ENCODE measurements at places on chromosomes 1 and 21.

DNA sequence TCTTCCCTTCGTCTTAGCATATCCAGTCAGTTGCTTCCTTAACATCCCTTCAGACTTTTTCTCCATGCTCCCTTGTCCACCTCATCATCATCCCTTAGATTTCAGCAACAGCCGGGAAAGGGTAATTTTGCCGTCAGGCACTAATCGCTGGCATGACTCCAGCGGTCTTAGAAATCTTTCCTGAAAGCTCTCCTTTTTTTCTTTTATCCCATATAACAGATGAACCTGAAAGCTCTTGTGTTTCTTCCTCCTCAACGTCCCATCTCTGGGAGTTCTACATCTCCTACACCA is 10.4 kb upstream of the BOLA1 start:
- no peak for DNase-seq

GRCh38 chr1:175548774-175549173 is 194.6 kb downstream of the TNR start:
- no peak for DNase-seq

GRCh38 chr1:17027900-17028299 is 16.2 kb upstream of the ATP13A2 start:
- no peak for DNase-seq

DNA sequence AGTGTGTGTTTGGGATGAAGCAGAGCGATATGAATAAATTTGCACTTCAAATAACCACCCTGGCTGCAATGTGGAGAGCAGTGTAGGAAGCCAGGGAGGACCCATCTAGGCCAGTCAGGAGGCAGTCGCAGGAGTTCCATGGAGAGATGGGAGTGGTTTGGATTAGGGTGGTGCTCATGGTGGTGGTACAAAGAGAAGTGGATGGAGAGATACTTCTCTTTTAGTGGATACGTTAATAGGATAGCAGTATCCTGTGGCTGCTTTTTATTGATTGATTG is 58.2 kb downstream of the MAN1C1 start:
- DNase-seq: no peak

GRCh38 chr1:28494737-28495136 is 11.1 kb upstream of the RCC1 start:
- DNase-seq: peak; percentile 25

GRCh38 chr1:183956559-183957188 is 80.9 kb downstream of the COLGALT2 start:
- peak; percentile 92 for DNase-seq

- no peak for DNase-seq
These were observed 51.9 kb upstream of the RHOU start for GRCh38 chr1:228683428-228683827.

DNA sequence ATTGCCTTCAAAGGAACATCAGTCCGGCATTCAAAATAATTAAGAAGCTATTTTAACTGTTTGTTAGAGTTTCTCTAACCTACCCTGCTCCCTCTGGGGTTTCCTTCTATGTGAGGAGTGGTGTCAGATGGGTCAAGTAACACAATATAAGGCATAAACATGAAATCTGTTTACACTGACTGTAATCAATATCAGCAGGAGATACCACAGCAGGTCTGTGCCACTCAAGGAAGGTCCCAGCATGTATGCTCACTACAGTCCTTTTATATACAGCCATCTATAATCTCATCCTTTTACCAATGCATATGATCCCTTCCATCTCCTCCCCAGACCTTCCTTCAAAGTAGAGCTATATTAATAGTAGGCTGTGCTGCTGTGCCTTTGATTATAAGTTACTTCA is 25.4 kb downstream of the EEIG2 start:
- no peak for DNase-seq

DNA sequence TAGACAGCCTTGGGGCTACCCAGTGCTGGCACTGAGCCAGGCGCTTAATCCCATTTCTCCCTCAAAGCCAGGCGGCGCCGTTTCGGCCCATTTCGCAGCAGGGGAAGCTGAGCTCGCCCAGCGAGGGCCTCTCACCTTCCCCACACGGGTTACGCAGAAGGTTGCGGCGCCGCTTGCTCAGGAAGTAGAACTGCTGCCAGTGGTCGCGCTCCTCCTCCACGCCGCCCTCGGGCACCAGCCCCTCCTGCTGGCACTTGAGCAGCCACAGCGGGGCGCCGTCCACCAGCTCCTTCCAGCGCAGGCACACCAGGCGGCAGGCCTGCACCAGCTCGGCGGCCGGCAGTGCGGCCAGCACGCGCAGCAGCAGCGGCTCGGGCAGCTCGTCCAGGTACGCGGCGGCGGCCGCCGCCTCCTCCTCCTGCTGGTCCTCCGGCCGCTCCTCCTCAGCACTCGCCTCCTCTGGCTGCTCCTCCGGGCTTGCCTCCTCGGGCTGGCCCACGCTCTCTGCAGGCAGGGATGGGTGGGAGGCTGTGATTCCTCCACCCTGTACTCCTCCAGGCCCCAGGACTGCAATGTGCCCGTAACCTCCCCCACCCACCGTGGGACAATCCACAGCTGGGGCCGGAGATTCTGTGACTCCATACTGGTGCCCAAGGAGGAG is 3.8 kb downstream of the FBXO2 start:
- peak; percentile 91 for DNase-seq

DNA sequence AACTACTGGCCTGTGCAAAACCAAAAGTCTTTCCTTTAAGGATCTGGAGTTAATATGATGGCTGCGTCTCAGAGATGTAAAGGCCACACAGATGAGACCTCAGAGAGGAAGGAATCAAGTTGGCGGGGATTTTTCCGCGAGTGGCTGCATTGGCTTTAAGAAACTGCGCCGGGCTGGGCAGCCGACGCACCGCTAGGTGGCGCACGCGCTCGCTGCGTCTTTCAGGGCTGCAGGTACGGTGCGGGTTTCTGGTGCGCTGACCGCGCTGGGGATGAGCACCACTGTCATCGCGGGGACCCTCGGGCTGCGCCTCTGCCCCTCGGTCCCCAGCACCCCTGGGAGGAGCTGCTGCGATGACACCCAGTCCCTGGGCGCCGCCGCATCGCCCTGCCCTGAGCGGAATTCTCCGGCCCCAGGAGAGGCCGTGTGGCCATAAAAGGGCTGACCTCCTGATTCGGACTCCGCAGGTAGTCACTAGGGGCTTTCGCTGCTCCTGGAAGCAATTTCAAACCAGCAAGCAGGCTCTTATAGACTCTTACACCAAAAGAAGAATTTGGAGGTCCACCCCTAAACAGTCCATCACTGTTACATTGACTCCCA is 241.0 kb downstream of the KCNJ6 start:
- peak; percentile 70 for DNase-seq

DNA sequence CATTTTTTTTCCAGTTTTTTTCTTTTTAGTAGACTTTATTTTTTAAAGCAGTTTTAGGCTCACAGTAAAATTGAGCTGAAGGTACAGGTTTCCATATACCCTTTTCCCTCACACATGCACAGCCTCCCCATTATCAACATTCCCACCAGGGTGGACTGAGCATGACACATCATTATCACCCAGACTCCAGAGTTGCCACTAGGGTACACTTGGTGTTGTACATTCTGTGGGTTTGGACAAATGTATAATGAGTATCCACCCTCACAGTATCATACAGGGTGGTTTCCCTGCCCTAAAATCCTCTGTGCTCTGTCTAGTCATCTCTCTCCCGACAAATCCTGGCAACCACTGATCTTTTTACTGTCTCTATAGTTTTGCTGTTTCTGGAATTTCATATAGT is 3.0 kb upstream of the AIM2 start:
- peak; percentile 74 for DNase-seq

DNA sequence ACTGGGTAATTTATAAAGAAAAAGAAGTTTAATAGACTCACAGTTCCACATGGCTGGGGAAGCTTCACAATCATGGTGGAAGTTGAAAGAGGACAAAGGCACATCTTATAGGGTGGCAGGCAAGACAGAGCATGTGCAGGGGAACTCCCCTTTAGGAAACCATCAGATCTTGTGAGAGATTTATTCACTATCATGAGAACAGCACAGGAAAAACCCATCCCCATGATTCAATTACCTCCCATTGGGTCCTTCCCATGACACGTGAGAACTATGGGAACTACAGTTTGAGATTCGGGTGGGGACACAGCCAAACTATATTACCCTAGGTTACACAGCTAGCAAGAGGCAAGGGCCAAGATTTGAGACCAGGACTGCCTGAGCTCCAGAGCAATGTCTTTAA is 30.4 kb upstream of the SOX13 start:
- no peak for DNase-seq

DNA sequence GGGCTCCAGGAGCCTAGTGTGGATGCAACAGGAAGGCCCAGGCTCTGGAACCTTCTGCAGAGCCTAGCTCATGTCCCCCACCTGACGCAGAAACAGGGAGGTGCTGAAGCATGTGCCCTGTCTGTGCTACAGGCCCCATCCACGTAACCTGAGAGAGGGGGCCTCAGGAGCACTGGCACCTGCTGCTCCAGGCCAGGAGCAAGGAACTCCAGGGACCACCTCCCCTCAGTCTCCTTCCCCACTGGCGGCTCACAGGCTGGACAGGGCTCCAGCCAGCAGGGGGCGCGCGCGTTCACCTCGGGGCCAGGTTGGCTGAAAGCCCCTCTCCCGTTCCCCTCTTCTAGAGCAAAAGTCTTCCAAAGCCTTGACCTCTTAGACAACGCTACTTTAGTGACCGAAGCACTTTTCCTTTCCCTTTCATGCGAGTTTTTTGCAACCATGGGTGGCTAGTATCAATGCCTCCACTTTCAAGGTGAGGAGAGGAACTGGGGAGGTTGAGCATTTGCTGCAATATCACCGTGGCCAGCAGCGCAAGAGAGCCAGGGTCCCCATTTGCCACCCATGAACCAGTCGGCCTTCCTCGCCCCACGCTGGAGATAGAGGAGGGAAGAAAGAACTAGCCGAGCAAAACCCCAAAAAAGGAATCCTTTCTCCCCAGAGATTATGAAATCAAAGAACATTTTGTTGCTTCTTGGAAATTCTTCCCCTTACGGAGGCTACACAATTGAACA is 52.4 kb upstream of the GPR157 start:
- peak; percentile 65 for DNase-seq

DNA sequence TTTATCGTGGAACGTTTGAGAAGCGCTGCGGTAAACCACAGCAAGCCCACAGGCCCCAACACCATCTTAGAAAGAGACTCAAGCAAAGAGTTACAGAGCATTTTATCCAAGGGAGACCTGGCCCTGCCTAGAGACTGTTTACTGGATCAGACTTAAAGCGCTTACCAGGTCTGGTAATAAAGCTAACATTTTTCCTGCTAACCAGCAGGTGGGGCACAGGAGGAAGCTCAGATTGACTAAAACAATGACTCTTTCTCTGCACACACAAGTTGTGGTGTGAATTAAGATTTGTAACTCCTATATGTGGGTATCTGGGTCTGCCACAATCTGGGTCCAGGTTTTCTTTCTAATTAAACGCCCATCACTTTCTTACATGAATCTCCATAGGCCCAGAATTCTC is 136.5 kb upstream of the ETS2 start:
- DNase-seq: peak; percentile 74

GRCh38 chr1:108889706-108890384 is 13.1 kb downstream of the GPSM2 start:
- DNase-seq: no peak

GRCh38 chr21:42003051-42003461 is 7.1 kb downstream of the ZBTB21 start:
- no peak for DNase-seq

DNA sequence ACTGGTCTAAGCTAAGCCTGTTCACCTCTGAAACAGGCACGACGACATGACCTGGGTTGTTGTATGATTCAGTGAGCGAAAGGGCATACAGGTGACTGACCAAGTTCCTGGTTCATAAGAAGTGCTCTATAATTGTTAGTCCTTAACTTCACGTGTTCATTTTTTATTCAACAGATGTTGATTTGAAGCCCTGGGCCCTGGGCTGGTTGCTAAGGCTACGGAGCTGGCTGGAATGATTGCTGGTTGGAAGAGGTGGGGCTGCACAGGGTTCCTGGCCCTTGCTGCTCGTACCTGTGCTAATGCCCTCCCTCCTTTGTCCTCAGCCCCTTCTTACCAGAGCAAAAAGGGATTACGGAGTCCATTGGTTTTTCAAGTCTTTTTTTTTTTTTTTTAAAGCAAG is 111.3 kb upstream of the CSF3R start:
- no peak for DNase-seq

GRCh38 chr1:93708734-93709481 is 27.3 kb upstream of the BCAR3 start:
- DNase-seq: peak; percentile 58

GRCh38 chr1:58881471-58881994 is 97.7 kb upstream of the JUN start:
- no peak for DNase-seq

DNA sequence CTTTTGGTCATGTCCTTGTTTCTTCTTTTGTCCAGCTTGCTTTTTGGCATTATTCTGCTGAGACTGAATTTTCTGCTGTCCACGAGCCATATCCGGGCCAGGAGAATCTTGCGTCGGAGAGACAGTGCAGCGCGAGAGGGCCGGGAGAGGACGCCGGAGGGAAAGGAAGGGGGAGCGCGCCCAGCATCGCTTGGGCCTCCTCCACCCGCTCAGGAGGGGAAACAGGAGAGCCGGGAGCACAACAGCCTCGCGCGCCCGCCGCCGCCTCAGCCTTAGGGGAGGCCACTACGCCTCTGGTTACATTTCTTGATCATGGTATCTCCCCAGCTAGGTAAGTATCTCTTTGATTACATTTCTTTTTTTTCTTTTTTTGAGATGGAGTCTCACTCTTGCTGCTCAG is 7.4 kb upstream of the DEGS1 start:
- peak; percentile 25 for DNase-seq

GRCh38 chr1:14519976-14520375 is 78.5 kb upstream of the KAZN start:
- no peak for DNase-seq

GRCh38 chr1:241647658-241648057 is 4.4 kb upstream of the WDR64 start:
- DNase-seq: no peak

DNA sequence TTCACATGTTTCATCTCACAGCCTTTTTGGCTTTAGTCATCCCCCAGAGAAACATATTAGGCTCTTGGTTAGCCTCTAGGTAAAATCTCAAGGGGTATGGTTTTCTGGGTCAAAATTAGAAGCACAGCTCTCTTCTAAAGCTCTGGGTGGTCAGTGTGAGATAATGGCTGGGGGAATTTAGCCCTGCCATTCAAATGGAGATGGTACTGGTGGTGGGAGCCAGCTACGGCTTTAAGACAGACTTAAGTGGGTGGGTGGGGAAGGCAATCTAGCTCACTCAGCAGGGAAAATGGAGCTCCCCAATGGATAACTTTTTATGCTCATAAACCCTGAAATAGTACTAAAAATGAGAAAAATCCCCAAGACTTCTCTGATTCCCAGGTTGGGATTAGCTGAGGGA is 5.7 kb downstream of the TEX38 start:
- no peak for DNase-seq
